Left ventricle myocardium inferior (tissue), 1 donor: ENCODE measurements at places on chromosomes 6 and 20. TPM values are rescaled to one million over a fixed set of nuclear protein-coding genes. Genes with fewer than 3 reads are reported as not detected.

GRCh38 chr20:43900121-43900466 is 14.6 kb upstream of the TOX2 start:
- peaks cover 51% of the 10 kb centered on the region for H3K27me3 ChIP-seq
- no peak overlapping the region for H3K4me3 ChIP-seq
- H3K4me1 ChIP-seq, result peaks cover 10% of the 10 kb centered on the region
- peak overlapping the region; percentile 46 for H3K27ac ChIP-seq
- H3K36me3 ChIP-seq, result no peaks in the 10 kb centered on the region

GRCh38 chr6:161658211-161658610 is 384.4 kb upstream of the AGPAT4 start:
- H3K4me3 ChIP-seq, result no peak overlapping the region
- H3K27ac ChIP-seq, result no peak overlapping the region
- DNase-seq, result no peak
- no peaks in the 10 kb centered on the region for H3K4me1 ChIP-seq
- no peaks in the 10 kb centered on the region for H3K36me3 ChIP-seq
- H3K27me3 ChIP-seq, result no peaks in the 10 kb centered on the region

GRCh38 chr20:45163083-45163803 is 11.5 kb upstream of the PI3 start:
- no peak overlapping the region for H3K27ac ChIP-seq
- H3K36me3 ChIP-seq, result no peaks in the 10 kb centered on the region
- DNase-seq, result no peak
- H3K4me1 ChIP-seq, result no peaks in the 10 kb centered on the region

- no peak overlapping the region for H3K27ac ChIP-seq
- DNase-seq, result no peak
- peaks cover 48% of the 10 kb centered on the region for H3K4me1 ChIP-seq
Measured at GRCh38 chr6:89021629-89022028, 58.2 kb upstream of the RNGTT start.

GRCh38 chr20:36440370-36441026 is 100.8 kb upstream of the MYL9 start:
- H3K27me3 ChIP-seq, result peaks cover 39% of the 10 kb centered on the region
- no peak for DNase-seq
- no peak overlapping the region for H3K27ac ChIP-seq
- H3K36me3 ChIP-seq, result no peaks in the 10 kb centered on the region
- peaks cover 7% of the 10 kb centered on the region for H3K4me1 ChIP-seq

- H3K27ac ChIP-seq, result peak overlapping the region; percentile 25
- H3K27me3 ChIP-seq, result no peaks in the 10 kb centered on the region
- no peak for DNase-seq
- H3K4me3 ChIP-seq, result no peak overlapping the region
- no peaks in the 10 kb centered on the region for H3K36me3 ChIP-seq
Measured at GRCh38 chr6:63910863-63911551, 275.4 kb downstream of the PHF3 start.

- no peak for DNase-seq
- peak overlapping the region; percentile 67 for H3K27ac ChIP-seq
- H3K36me3 ChIP-seq, result peaks cover 22% of the 10 kb centered on the region
- H3K4me3 ChIP-seq, result no peak overlapping the region
- H3K4me1 ChIP-seq, result peaks cover 35% of the 10 kb centered on the region
Measured at GRCh38 chr6:111713236-111713635, 107.6 kb upstream of the TRAF3IP2 start.

GRCh38 chr6:43723737-43724295 is 36.2 kb upstream of the MRPS18A start:
- peak; percentile 69 for DNase-seq
- H3K27me3 ChIP-seq, result no peaks in the 10 kb centered on the region
- H3K36me3 ChIP-seq, result no peaks in the 10 kb centered on the region
- H3K27ac ChIP-seq, result no peak overlapping the region
- no peak overlapping the region for H3K4me3 ChIP-seq

GRCh38 chr6:81413306-81413705 is 339.2 kb downstream of the TENT5A start:
- no peak overlapping the region for H3K4me3 ChIP-seq
- no peak overlapping the region for H3K27ac ChIP-seq
- H3K36me3 ChIP-seq, result no peaks in the 10 kb centered on the region

- DNase-seq, result no peak
- H3K4me1 ChIP-seq, result peaks cover 12% of the 10 kb centered on the region
- no peaks in the 10 kb centered on the region for H3K27me3 ChIP-seq
- no peak overlapping the region for H3K4me3 ChIP-seq
Measured at GRCh38 chr20:13865156-13865555, 80.3 kb downstream of the NDUFAF5 start.

DNA sequence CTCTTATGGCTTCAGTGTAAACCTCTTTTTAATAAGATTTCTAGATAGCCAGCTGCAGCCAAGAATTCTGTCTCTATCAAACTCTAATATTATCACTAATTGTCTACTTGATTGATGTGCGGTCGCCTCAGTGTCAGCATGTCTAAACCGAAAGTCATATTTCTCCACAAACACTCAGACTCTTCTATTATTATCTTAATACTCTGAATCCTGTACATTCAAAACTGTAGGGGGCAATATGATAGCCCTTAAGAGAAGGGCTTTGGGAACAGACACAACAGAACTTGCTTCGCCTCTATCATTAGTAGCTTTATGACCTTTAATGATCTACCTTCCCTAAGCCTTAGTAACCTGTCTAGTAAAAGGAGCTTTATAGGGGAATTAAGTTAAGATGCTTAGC is 379.7 kb upstream of the PTCHD4 start:
- no peaks in the 10 kb centered on the region for H3K4me1 ChIP-seq
- no peaks in the 10 kb centered on the region for H3K27me3 ChIP-seq
- DNase-seq, result no peak
- H3K27ac ChIP-seq, result no peak overlapping the region
- no peaks in the 10 kb centered on the region for H3K36me3 ChIP-seq
- no peak overlapping the region for H3K4me3 ChIP-seq

- H3K4me3 ChIP-seq, result no peak overlapping the region
- no peak overlapping the region for H3K27ac ChIP-seq
- no peaks in the 10 kb centered on the region for H3K27me3 ChIP-seq
- DNase-seq, result no peak
- peaks cover 8% of the 10 kb centered on the region for H3K4me1 ChIP-seq
Measured at GRCh38 chr6:53411451-53411850, 62.7 kb upstream of the ELOVL5 start.

DNA sequence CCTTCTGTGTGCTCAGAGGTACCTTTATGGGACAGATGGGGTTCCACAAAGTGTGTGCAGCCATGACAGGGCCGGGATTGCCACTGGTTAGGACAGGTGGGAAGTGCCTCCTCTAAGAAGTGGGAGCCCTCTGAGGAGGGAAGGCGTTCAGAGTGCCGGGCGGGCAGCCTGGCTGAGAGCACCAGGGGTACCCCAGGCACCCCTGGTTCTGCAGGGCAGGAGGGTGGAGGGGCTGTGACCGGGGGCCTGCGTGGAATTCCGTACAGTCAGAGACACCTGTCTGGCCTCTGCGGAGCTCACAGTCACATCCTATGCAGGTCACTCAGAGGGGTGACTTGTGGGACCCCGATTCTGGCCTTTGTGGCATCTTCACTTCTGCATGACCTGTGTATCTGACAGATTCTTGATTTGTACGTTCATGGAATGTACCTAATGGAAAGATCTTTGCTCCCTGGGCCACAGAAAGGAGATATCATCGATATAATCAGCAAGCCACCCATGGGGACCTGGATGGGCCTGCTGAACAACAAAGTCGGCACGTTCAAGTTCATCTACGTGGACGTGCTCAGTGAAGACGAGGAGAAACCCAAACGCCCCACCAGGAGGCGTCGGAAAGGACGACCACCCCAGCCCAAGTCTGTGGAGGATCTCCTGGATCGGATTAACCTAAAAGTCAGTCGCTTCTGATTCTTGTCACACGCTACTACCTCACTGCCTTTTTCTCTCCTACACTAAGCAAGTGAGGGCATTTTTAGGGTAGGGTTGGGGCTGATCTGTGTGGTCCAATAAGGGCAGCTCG is 190.9 kb downstream of the SASH1 start:
- DNase-seq, result no peak
- H3K4me1 ChIP-seq, result peaks cover 50% of the 10 kb centered on the region
- no peaks in the 10 kb centered on the region for H3K27me3 ChIP-seq
- no peak overlapping the region for H3K27ac ChIP-seq
- H3K4me3 ChIP-seq, result no peak overlapping the region
- peaks cover 74% of the 10 kb centered on the region for H3K36me3 ChIP-seq

DNA sequence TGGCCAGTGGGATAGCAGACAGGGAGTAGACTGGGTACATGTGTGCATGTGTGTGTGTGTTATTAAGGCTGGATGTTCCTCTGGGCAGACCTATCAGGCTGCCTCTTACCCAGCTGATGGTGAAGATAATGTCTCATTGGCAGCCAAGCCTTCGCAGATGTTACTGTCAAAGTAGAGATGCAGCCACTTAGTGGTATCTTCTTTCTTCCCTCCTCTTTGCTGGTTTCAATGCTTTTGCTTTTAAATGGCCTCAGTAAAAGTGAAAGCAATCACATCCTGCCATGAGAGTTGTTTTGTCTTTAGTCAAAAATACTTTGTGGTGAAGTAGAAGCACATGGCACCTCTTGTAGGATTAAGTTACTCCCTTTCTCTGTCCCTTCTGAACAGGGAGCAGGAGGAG is 57.5 kb downstream of the SNRNP48 start:
- no peaks in the 10 kb centered on the region for H3K4me1 ChIP-seq
- H3K27ac ChIP-seq, result no peak overlapping the region
- H3K4me3 ChIP-seq, result no peak overlapping the region
- H3K36me3 ChIP-seq, result no peaks in the 10 kb centered on the region
- no peak for DNase-seq

- no peaks in the 10 kb centered on the region for H3K36me3 ChIP-seq
- H3K27ac ChIP-seq, result peak overlapping the region; percentile 75
- H3K4me1 ChIP-seq, result peaks cover 35% of the 10 kb centered on the region
- peak overlapping the region; percentile 72 for H3K4me3 ChIP-seq
- H3K27me3 ChIP-seq, result peaks cover 100% of the 10 kb centered on the region
- peak; percentile 41 for DNase-seq
Measured at GRCh38 chr6:105994591-105995390, 91.3 kb upstream of the PRDM1 start.

DNA sequence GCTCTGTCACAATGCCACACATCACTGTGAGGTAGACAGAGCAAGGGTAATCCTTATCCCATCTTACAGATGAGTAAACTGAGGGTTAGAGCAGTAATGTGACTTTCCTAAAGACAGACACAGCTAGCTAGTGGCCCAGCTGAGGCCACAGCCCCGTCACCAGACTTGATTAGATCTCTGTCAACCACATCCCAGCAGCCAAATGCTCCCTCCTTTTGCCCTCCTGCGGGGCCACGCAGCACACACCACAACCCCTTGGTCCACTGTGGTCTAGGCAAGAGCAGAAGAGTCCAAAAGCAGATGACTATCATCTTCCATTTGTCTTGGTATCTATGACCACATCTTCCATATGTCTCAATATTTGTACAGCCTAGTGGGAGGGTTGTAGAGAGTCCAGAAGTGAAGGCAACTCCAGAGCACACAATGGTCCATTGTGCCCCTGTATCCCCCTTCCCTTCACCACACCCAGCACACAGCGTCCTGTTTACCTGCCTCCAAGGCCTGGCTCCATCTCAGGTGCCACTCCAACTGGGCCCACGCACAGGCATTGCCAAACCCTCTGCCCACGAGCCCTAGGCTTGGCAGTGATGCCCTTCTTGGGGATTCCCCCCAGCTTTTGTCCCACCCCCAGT is 47.1 kb upstream of the FOXP4 start:
- H3K36me3 ChIP-seq, result no peaks in the 10 kb centered on the region
- DNase-seq, result no peak
- no peak overlapping the region for H3K4me3 ChIP-seq

DNA sequence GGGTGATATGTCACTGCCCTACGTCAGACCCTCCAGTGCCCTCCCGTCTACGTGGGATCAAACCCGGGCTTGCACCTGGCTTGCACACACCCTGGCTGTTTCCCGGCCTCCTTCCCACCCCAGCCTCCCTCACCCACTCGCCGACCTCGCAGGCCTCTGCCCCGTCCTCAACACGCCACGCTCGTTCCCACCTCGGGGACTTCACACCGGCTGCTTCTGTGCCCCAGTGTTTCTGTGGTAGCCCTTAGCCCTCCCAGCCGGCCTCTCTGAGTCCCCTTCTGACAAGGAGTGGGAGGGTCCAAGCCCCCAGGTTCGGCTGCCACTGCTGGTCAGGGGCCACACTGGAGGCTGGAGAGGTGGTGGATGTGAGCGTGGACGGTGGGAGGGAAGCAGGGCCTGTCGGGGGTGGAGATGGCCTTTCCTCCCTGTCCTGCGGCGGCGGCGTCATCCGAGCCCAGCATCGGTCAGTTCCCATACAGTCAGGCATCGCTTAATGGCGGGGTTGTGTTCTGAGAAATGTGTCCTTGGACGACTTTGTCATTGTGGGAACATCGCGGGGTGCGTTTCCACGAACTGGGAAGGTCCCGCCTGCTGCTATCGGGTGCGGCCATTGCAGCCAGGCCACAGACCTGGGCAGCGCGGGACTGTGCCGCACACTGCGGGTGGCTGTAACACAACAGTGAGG is 11.4 kb upstream of the KIF25 start:
- H3K4me3 ChIP-seq, result no peak overlapping the region
- peaks cover 10% of the 10 kb centered on the region for H3K4me1 ChIP-seq
- no peak for DNase-seq
- H3K27me3 ChIP-seq, result no peaks in the 10 kb centered on the region
- H3K36me3 ChIP-seq, result no peaks in the 10 kb centered on the region

GRCh38 chr20:48717095-48717672 is 110.6 kb downstream of the PREX1 start:
- no peaks in the 10 kb centered on the region for H3K27me3 ChIP-seq
- DNase-seq, result no peak
- H3K36me3 ChIP-seq, result no peaks in the 10 kb centered on the region
- peaks cover 3% of the 10 kb centered on the region for H3K4me1 ChIP-seq
- no peak overlapping the region for H3K4me3 ChIP-seq

C4B gene
- 72.9 TPM for total RNA-seq

PARD6B gene
- 3.4 TPM for total RNA-seq

AKAP12 gene
- 13.1 TPM for total RNA-seq

CALHM6 gene
- 1.7 TPM for total RNA-seq
